Osteocyte (in vitro differentiated cells): ENCODE measurements at places on chromosomes 16 and 17. TPM values are rescaled to one million over a fixed set of nuclear protein-coding genes. Genes with fewer than 3 reads are reported as not detected.
A peak's percentile ranks its signal among the peaks of the same experiment; 100 is the strongest.

DNA sequence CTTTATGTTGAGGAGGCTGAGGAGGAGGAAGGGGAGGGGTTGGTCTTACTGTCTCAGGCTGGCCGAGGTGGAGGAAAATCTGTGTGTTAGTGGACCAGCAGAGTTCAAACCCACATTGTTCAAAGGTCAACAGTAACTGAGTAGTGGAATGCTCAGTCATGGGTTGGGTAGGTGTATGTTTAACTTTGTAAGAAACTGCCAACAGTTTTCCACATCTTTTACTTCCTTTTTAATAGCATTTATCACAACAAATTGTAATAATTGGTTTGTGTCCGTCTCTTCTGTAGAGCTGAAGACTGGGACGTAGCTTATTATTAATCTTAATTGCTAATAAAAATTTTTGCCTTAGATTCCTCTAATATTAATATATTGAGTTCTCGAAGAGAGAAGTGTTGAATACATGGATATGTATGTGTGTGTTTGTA, 5.3 kb downstream of the ATP6V0A1 start:
- no peak for DNase-seq

DNA sequence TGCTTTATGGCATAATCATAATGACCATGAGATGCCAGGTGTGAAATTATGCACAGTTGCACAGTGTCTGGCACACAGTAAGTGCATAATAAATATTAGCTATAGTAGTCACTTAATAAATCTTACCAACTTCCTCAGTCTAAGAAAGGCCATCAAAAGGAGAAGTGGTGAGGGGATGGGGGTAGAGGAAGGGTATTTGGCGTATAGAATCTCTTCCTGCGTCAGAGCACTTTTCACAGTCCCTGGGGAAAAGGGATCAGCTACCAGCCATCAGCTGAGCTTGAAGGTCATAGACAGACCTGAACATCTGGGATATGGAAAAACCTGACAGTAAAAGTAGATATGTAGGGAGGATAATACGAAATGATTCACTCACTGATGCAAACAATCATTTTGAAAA, 5.8 kb downstream of the CRHR1 start:
- no peak for DNase-seq

DNA sequence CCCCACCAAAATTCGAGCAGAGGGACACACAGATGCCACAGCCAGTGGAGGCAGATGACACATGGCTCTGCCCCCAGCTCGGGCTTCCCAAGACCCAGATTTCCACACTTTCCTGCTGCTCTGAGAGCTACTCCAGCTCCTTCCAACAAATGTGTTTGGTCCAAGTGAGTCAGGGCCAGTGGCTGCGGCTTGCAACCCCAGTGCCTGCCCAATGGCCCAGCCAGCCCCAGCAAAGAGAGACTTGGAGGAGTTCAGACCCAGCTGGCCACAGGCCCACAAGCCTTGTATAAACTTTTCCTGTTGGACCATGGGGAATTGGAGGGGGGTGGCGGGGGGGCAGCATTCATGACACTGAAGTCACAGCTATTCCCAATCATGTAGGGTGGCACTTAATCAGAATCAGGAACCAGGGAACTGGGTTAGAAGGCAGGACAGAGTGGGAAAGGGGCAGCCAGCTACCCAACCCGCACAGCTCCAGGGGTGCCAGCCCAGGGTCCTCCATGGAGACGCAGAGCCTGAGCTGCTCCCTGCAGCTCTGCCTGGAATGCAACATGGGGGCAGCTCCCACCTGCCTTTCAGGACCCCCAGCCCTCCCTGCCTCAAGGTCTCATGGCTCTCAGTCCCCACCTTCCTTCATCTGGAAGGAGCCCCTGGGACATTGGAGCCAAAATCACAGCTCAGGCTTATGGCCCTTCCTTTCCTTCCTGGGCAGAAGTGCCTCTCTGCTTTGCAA, 17.5 kb upstream of the C16orf78 start:
- DNase-seq, result no peak

- no peak for DNase-seq
Observed at GRCh38 chr17:66398617-66399016, 96.2 kb downstream of the PRKCA start.

The PNMT gene
- total RNA-seq, result 1.9 and 2.4 TPM in 2 replicates

DNA sequence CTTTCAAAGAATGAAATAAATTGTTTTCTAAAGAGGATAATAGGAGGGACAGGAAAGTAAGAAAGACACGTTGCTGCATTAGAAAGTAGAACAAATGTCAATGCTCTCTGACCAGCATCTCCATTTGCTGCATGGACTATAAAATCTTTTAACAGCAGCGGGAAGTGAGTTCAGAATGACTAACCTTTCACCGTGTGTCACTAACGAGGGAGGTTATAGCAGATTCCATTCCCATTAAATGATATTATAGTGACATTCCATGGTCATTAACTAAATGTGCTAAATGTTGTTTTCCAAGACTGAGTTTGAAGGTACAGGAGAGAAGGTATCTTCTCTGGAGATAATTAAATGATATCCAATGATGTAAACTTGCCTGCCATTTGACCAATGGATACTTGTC, 127.1 kb upstream of the HS3ST3A1 start:
- DNase-seq, result no peak

- DNase-seq, result no peak
Observed at GRCh38 chr17:81064678-81065475, 29.9 kb downstream of the BAIAP2 start.

DNA sequence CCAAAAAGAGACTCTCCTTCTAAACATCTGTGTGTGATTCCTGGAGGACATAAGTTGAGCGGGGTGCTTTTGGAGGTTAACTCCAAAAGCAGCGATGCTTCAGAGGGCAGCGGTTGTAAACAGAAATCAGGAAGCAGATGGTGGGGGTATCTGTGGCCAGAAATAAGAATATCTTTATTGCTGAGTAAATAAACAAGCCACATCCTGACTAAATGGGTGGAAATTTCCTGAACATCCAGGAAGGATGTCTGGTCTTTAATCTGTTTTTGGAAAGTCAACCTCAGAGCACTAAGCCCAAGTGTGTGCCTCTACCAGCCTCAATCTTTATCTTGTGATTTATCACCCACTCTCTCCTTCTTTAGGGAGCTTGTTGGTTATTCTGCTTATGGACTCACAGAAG, 123.3 kb downstream of the CDH13 start:
- no peak for DNase-seq

- DNase-seq, result no peak
Observed at GRCh38 chr16:54316095-54316889, 29.7 kb upstream of the IRX3 start.

- DNase-seq, result no peak
Observed at GRCh38 chr16:23330583-23331249, 28.6 kb downstream of the SCNN1B start.

The CDH13 gene
- 27.0 and 30.7 TPM in 2 replicates for total RNA-seq

The TBC1D3I gene
- 0.42 and 1.0 TPM in 2 replicates for total RNA-seq

The USH1G gene
- not detected in 2 replicates for total RNA-seq

GRCh38 chr16:8083560-8083959, 506.8 kb downstream of the TMEM114 start:
- no peak for DNase-seq

DNA sequence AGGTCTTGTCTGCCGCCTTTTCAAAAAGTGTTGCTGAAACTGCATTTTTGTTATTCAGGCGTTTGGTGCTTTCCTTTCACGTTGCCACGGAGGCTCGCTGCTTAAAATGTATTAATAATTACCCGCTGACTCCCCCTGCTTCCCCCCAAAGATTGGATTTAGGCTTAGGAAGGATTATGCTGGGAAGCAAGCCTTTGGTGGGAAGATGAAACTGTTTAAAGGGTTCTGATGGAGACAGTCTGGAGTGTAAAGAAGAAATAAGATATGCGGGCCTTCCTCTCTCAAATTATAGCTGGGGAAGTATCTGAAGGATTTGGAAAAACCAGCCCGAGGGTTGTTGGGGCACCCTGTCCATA, 1.1 kb downstream of the KSR1 start:
- no peak for DNase-seq

DNA sequence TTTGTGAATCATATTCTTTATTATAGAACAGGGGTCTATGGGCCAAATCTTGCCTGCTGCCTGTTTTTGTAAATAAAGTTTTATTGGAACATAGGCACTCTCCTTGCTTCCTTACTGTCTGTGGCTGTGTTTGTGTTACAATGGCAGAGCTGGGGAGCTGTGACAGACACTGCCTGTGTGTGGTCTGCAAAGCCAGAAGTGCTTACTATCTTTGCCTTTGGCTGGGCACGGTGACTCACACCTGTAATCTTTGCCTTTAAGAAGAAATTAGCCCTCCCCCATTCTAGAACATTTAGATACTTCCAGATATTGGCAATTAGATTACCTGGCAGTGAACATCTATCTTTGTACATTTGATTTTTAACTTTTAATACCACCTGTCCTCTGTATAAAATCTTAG, 308.3 kb downstream of the FOXL1 start:
- no peak for DNase-seq

The RAB11FIP3 gene
- total RNA-seq, result 60.2 and 65.2 TPM in 2 replicates

- no peak for DNase-seq
Observed at GRCh38 chr16:72996291-72997062, 51.5 kb downstream of the ZFHX3 start.

DNA sequence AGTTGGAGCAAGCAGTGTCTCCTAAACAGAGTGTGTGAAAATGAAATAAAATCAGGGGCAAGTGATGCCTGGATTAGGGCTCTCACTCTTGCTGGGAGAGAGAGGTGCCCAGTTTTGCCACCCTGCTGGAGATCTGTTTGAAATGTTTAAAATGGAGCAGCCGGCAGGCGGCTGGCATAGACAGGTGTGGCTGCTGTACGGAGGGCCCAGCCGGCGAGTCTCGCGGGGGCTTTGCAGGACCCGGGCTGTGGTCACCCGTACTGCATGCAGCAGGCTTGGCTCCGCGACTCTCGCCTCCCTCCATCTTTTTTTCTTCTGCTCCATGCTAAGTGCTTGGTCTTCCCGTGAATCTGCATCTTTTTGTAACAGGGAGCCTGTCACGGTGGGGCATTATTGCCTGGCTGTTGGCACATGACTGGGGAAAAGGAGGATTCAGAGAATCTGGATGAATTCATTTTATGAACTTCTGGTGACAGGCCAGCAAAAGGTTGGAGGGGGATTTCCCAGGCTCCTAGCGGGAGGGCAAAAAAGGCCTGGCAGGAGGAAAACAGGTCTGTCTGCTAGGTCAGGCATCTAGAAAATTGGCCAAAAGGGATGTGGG, 1.8 kb downstream of the ZNRF1 start:
- DNase-seq, result no peak

DNA sequence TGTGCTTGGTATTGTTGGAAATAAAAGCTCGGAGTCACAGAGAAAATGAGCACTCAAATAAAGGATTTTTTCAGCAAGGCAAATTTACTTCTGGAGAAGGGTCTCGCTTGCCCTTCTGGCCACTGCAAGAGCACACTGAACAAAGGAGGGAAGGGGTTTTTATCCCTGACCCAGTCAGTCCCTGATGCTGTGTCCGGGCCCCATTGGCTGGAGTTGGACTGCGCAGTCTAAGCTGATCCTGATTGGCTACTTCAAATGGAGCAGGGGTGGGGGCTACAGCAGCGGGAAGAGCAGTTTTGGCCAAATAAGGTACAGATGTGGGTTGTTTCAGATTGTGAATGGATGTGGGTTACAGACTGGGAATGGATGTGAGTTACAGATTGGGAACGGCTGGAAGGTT, 4.3 kb upstream of the NLRP1 start:
- peak; percentile 60 for DNase-seq

GRCh38 chr17:82314012-82314726, 3.2 kb downstream of the CD7 start:
- no peak for DNase-seq

DNA sequence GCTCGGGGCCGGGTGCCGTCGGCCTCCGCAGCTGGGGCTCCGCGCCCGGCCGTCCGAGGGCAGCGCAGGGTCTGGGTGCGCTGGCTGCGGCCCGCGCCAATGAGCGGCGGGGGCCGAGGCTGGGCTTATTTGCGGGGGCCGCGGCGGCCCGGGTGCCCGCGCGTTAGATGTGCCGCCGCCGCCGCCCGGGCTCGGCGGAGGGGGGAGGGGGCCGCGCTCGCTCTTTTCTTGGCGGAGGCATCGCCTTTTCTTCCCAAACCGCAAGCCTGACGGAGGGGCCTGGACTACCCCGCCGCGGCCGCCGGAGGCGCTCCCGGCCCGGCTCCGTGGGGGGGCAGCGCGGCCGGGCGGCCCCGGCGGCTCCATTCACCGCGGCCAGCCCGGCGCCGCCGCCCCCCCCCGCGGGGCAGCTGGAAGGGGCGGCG, at the start of gene NOTUM:
Gene NOTUM (minus strand): TSS at position 101 of the 425 bp plus-strand sequence. CDS start 278 bp downstream, outside the sequence.
- DNase-seq, result no peak

DNA sequence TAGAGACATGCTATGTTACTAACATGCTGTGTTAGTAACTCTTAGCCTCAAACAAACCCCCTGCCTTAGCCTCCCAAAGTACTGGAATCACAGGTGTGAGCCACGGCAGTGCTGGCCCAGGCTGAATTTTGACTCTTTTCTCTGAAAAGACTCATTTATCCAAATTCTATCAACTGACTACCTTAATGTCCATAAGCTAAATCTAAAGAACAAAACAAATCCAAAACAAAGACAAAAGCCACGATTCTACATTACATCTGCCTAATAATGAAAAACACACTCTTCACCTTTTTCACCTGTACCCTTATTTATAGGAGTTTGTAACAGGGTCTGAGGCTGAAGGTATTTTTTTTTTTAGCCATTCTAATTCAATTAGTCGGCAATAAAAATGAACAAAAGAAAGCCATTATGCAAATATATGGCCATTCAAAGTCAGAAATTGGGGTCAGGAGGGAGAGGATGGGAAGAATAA, 432.5 kb downstream of the RBFOX1 start:
- no peak for DNase-seq

DNA sequence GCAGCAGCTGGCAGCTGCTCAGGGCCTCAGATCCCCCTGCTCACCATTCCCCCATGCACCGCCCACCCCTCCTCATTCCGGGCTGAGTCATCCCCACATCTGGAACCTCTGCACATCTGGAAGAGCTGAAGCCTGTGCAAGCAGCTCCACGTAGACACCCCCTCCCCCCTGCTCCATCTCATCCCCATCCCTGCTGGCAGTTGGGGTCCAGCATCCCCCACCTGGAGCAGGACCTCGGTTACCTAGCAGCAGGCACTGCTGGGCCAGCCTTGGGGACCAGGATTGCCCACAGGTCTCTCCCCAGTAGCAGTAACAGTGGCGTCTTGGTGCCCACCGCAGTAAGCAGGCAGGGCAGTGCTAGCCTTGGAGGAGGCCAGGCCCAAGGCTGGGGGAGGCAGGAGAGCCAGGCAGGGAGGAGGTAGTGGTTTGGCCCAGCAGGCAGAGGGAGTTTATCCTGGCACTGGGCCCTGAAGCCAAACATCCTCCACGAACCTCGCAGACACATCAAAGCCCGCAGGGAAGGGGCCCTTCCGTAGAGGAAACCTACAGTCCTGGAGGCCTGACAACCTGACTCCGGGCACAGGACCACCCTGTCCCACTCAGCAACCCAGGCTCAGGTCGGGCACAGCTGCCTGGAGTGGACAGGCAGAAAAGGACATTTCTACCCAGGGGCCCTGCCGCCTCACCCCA, 7.7 kb upstream of the TMEM92 start:
- DNase-seq, result peak; percentile 92

The GAS7 gene
- total RNA-seq, result 18.1 and 18.4 TPM in 2 replicates

DNA sequence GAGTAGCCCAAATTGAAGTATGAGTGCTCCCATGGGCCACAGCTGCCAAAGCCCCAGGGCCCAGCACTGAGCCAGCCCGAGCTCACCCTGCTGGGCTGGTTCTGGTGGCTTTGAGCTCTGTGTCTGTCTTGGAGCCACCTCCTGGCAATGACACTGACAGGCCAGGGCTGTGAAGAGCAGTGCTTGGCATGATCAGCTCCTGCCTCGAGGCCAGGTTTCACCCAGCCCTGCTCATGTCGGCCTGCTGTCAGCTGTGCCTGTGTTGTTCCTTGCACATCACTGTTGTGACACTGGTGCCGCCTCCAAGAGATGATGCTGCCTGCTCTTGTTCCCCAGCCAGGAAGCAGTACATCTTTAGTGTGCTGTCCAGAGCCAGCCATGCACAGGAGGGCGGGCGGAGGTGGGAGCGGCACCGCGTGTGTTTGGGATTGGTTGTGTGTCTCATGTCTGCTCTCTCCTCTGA, 26.0 kb downstream of the PLD6 start:
- DNase-seq, result no peak
